ENCODE measurements at places on chromosomes 3 and 15. TPM values are rescaled to one million over a fixed set of nuclear protein-coding genes. Genes with fewer than 3 reads are reported as not detected.

AADACL2 gene
- not detected for total RNA-seq

CHSY1 gene
- total RNA-seq, result 25.4 TPM

CIB1 gene
- total RNA-seq, result 92.7 TPM

SLC15A2 gene
- 0.96 TPM for total RNA-seq

SEMA6D gene
- total RNA-seq, result 0.02 TPM

All from HCT116 (cell line).